Stimulated activated CD4-positive, alpha-beta T cell treated with anti-CD3 and anti-CD28 coated beads, Interleukin-12 subunit alpha, Interleukin-12 subunit beta, amount 100 ng/mL, for 24 hours (primary cell): ENCODE measurements at places on chromosomes 16 and 17.

GRCh38 chr16:11278681-11279628 is 2.2 kb downstream of the PRM1 start:
- no peak for DNase-seq

- DNase-seq: peak; percentile 70
These were observed at the start of gene SLC46A1 for GRCh38 chr17:28405632-28406472. TSS of gene SLC46A1 (minus strand) at chr17:28406212. CDS start at chr17:28406114, 98 bp downstream.

DNA sequence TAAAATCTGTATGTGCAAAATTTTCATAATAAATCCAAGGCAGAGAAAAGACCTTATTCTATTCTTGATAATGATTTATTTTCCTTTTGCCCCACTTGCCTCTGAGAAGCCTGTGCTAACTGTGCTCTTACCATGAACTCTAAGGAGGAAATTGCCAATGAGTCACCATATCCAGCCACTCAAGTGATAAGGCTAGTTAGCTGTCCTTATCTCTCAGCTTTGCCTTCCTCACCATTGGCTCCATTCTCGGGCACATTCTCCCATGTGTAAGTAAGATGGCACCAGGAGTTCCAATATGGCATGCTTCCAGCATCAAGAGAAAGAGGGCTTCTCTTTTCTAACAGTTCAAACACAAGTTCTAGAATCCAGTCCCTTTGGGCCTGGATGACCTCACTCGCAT is 142.4 kb downstream of the TOX3 start:
- no peak for DNase-seq

DNA sequence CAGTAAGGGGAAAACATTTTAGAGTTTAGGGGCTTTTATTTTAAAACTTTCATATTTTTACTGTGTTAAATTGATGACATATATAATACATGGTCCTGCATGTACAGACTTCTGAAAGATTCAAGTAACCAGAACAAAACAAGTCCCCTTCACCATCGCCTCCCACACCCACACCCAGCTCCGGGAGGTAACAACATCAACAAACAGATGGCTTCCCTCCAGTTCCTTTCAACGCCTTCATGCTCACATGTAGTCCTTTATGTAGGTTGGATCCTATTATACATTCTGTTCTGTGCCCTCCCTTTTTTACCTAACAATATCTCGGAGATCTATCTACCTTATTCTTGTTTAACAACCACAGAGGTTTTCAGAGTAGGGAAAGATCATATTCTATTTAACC is 30.5 kb downstream of the GINS3 start:
- no peak for DNase-seq

- DNase-seq: no peak
These were observed 3.2 kb downstream of the KLHDC4 start for GRCh38 chr16:87762620-87763019.

- no peak for DNase-seq
These were observed at the start of gene NME4 for GRCh38 chr16:397135-397661. TSS of gene NME4 (plus strand) at chr16:397199. CDS start at chr16:397223, 24 bp downstream.

- no peak for DNase-seq
These were observed 1.0 kb downstream of the FLYWCH2 start for GRCh38 chr16:2884041-2884451.

GRCh38 chr16:85564277-85565051 is 48.7 kb upstream of the GSE1 start:
- DNase-seq: no peak

DNA sequence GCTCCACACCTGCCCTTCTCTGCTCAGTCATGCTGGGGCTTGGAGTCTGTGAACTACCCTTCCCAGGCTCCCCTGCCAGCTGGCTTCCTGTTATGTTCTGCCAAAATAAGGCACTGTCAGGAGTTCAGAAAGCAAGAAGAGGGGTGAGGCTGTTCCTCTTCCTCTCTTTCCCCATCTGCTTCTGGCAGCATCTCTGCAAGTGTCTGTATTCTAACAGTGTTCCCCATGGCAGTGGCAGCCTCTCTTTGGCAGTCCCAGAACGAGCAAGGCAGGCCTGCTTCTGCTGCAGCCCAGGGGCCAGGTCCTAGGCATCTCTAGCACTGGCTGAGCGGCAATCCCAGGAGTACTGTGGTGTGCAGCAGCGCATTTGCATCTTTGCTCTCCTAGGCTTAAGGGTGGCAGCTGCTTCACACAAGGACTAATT is 219.1 kb downstream of the STX8 start:
- no peak for DNase-seq

- no peak for DNase-seq
These were observed 144.8 kb downstream of the MRTFB start for GRCh38 chr16:14215941-14216340.

- DNase-seq: no peak
These were observed 804 bp downstream of the ATP6V0C start for GRCh38 chr16:2514333-2515179.

GRCh38 chr17:81635431-81635830 is 1.5 kb downstream of the NPLOC4 start:
- no peak for DNase-seq

- no peak for DNase-seq
These were observed 16.4 kb downstream of the TELO2 start for GRCh38 chr16:1509307-1510221.

- DNase-seq: no peak
These were observed 1.7 kb upstream of the CDH11 start for GRCh38 chr16:65123396-65124211.

GRCh38 chr16:27179500-27180072 is 23.7 kb upstream of the KDM8 start:
- DNase-seq: peak; percentile 85

- DNase-seq: no peak
These were observed 50.5 kb upstream of the GRIN2A start for GRCh38 chr16:10232757-10233156.

DNA sequence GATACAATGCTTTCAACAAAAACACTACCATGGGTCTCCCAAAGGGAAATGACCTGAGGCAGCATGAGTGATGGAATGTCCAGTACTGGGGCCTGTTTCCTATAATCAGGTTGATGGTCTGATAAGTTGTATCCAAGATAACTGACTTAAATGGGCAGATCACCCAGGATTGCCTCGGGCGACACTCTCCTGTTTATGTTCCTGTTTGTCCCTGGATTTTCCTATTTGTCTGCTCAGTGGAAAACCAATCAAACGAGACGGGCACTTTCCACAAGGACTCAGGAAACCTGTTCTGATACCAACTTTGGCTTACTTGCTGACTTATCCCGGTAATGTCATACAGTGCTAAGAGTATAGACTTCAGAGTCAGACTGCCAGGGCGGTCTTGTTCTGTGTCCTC is 27.4 kb downstream of the USP43 start:
- DNase-seq: no peak

- DNase-seq: no peak
These were observed 130.2 kb downstream of the ABCC6 start for GRCh38 chr16:16092925-16093627.

DNA sequence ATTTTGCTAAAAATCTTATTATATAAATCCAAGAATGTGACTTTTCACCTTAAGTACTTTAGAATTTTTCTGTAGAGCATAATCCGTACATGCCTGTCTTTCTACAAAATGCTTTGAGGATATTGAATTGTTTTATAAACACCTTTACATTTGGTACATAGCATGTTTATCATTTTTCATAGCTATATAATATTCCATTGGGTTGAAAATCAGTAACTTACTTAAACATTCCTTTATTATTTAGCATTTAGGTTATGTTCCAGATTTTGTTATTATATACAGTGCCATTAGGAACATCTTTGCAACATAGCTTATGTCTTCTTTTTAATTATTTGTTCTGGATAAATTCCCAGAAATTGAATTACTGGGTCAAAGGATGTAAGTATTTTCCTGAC is 17.0 kb upstream of the NOL11 start:
- DNase-seq: no peak

- no peak for DNase-seq
These were observed 15.9 kb downstream of the CHMP1A start for GRCh38 chr16:89641458-89642119.

- peak; percentile 88 for DNase-seq
These were observed 1.2 kb downstream of the NGFR start for GRCh38 chr17:49496183-49496866.
